Osteoblast (primary cell): ENCODE measurements at places on chromosomes 16 and 17. TPM values are rescaled to one million over a fixed set of nuclear protein-coding genes. Genes with fewer than 3 reads are reported as not detected.

- peak; percentile 90 for DNase-seq
Observed at GRCh38 chr17:7884581-7885366, 3.8 kb upstream of the CHD3 start.

- DNase-seq: no peak
Observed at GRCh38 chr16:53089434-53090285, 34.9 kb downstream of the CHD9 start.

DNA sequence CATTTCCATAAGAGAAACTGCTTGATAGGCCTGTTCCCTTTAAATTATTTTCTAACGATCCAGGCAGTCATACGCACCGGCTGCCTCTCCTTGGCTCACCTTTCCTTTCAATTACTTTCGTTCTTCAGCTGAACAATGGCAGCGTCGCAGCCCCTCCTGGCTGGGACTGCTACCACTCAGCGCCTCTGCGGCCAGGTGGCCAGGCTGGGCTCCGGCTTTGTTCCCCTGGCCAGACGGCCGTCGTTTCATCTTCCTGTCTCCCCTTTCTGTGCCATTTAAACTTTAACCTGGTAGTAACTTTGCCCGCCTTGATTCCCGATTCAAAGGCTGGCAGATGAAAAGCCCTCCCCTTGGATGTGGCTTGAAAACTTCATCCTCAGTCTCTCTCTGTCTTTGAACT, 79.0 kb downstream of the C16orf78 start:
- no peak for DNase-seq

DNA sequence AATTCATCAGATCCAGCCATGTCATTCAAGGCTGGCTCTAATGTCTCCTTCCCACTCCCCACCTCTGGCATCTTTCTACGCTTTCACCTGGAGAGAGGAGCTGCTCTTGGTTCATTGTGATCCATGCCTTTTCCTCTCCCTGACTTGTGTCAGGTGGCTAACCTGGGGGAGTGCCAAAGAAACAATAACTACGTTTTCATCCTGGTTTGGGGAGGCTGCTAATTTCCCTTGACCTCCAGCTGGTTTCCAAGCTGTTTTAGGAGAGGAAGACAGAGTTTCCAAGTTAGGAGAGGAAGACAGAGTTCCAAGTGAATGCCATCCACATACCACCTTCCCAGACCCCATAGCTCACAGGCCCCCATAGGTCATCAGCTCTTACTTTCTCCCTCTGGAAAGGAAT, 40.0 kb upstream of the HLF start:
- DNase-seq: no peak

DNA sequence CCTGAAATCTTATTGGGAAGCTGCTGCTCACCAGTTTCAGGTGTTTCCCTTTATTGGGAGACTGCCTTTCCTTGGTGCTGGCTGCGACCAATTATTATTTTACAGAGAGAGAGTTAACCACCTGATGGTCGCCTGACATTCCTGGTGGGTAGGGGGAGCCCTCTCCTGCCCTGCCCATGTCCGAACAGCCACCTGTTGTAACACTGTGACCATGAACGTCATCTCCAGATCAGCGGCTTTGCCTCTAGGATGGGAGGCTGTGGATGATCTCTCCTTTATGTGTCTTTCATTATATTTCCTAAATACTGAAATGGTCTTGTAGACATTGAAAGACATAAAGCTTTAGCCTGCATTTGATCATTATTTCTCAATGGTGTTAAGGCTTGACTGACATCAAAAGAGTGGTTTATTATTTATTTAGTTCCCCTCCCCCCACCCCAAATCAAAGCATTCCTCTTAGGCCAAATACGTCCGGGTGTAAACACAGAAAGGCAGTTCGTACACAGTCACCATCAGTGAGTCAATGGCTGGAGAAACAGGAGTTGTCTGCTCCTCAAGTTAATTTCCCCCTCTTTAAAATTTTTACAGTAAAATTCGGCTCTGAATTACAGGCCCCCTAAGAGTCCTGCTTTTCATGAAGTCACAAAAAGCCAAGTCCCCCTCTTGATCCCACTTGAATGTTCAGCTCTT, 57.8 kb upstream of the CACNG5 start:
- DNase-seq: no peak

DNA sequence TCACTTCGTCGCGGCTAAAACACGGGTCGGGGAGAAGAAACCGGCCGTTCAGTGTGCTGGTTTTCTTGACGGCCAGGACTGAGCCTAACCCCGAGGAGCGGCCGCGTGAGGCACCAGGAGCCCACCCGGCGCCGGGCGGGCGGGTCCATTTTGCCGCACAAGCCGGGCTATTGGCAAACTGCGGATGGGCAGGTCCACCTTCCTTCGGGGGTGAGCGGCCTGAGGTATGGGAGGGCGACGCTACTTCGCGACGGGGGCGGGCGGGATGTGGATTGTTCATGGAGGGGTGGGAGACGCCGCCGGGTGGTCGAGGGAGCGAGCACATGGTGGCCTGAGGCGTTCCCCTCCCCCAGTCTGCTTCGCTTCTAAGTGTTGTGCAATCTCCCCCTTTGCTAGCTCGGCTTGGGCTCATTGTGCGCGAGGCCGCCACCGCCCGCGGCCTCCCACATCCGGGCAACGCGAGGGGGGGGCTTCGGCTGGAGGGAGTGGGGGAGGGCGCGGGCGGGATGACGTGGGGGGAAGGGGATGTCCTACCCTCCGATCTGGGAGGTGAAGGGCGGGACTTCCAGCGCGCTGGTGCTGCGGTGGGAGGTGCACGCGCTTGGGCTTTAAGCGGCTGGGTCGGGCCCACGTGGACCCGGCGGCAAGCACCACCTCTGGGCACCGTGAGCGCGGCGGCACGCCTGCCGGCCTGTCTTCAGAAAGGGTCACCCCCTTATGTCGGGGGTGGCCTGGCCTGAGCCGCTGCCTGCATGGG, 5.9 kb upstream of the CD68 start:
- peak; percentile 97 for DNase-seq

DNA sequence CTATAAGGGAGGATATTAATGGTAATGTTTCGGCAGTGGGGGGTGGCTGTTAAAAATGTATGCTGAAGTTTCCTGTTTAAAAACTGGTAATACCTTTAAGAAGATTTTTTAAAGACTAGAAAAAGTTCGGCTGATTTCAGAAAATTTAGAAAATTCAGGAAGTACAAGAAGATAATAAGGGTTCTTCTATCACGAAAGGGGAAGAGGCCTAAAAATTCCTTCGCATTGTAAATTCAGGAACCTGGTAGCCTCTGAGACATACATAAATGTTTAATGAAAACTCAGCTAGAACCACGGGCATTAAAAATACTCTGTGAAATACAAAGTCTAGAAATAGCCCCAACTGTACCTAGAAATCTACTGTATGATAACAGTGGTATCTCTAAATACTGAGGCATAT, 181.2 kb downstream of the PARN start:
- DNase-seq: no peak

Gene AATK
- total RNA-seq: under 0.01 TPM in 1 of 2 replicates, not detected in the other

Gene ACSM3
- total RNA-seq: 0.88 and 1.1 TPM in 2 replicates

Gene FUS
- total RNA-seq: 24.2 and 30.4 TPM in 2 replicates

Gene GCGR
- under 0.01 TPM in 1 of 2 replicates, not detected in the other for total RNA-seq

Gene ACAP1
- total RNA-seq: 0.59 TPM in 1 of 2 replicates, not detected in the other

Gene DHX8
- total RNA-seq: 39.2 and 42.3 TPM in 2 replicates

Gene ARL5C
- not detected in 2 replicates for total RNA-seq

Gene HP
- total RNA-seq: not detected in 2 replicates
